ENCODE measurements at places on chromosomes 16 and 17.

DNA sequence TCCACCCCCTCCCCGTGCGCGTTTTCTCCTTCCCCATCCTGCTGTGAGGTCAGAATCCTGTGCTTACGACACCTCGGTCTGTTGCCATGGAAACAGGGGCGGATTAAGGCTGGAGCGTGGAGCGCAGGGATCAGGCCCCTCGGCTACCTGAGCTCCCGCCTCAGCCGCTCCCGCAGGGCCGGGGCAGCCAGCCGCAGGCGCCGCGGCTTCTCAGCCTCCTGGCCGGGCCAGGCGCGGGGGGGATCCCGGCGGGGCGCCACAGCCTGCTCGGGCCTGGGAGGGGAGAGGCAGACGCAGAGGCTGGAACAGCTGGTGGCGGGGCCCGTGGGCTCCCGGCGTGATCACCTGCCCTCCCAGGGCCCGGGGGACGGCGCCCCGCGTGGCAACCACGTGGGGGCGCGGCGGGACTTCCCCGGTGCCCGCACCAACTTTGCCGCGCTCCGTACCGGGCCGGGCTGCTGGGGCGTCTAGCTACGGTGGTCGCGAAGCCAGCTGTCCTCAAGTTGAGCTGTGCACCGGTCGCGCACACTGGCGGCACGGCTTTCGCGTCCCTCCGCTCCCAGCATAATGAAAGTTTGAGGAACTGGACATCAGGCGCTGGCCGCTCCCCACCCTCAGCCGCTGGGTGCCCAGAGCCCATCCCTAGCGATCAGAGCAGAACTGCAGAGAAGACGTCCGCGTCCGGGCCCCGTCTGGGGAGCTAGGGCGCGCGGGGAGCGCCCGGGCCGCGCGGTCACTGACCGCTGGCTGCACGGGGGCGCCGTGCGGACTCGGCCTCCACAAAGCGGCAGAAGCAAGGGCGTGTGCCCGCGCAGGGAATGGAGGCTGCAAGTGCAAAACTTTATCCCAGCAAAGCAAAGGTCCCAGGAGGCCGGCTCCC, 1.2 kb downstream of the RTN4RL1 start:
- DNase-seq, result peak; percentile 86

DNA sequence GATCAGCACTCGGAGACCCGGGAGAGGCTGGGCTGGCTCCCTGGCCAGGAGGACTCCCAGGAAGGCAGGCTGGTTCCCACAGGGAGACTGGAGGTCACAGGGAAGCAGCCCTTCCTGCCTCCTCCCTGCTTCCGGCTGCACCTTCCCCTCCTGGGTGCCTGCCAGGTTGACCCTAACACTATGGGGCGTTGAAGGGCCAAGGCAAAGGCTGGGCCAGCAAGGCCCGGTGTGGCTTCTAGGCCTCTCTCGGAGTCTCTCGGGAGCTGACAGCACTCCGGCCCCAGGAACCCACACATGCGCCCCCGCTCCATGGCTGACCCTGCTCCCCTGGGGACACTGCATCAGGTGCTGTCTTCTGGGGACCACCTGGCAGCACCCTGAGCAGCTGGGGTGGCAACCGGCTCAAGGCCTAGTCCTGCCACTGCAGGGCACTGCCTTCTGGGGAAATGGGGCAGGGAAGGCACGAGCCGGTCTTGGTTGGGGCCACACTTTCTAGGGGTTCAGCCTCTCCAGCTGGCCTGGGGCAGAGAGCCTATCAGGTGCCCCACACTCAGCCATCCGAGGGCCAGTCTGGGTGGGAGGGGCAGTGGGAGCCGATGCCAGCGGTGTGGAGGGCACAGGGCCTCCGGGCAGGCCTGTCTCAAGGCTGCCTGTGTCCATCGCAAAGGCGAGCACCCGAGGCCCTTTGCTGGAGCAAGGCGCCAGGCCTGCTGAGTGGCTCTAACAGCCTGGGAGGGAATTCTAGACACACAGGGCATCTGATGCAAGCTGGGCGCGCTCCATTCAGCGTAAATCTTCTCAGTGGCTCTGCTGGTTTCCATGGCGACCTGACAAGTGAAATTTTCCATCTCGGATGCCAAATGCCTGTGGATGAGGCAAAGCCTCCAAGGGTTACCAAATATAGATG, 5.6 kb upstream of the MTSS2 start:
- no peak for DNase-seq

- DNase-seq, result no peak
Measured at GRCh38 chr16:84047206-84047605, 4.6 kb upstream of the SLC38A8 start.

DNA sequence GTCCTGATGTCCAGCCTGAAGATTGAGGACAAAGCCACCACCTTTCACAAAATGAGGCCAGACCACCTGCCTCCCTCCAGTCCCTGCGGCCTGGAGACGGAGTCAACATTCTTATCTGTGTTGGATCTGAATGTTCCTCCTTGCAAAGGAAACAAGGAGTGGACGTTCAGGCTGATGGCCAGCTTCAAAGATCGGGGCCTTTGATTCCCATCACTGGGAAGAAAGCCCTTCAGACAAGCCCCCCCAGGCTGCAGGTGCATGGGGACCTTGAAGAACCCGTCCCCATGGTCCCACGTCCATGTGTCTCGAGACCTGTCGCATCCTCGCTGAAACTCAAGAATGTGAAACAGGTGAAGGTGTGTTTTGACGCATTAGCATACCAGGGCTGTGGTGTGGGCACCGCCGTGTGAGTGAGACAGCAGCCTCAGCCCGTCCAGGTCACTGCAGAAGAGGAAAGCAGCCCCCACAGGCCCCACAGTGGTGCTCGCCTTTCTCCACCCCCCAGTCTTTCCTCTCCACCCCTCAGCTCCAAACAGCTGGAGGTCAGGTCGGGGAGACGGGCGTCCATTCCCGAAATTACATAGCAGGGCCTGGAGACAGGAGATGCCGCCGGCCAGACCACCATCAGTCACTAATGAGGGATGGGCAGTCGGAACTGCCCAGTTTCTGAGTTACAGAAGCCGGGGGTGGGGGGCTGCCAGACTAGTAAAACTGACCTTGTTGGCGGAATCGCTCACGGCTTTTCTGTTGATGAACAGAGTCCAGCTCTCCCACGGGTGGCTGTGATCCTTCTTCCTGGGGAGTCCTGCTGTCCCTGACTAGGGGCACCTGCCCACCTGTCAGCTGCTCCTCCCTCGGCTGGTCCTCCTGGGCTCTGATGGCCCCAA, 877 bp upstream of the CSNK1D start:
- no peak for DNase-seq

DNA sequence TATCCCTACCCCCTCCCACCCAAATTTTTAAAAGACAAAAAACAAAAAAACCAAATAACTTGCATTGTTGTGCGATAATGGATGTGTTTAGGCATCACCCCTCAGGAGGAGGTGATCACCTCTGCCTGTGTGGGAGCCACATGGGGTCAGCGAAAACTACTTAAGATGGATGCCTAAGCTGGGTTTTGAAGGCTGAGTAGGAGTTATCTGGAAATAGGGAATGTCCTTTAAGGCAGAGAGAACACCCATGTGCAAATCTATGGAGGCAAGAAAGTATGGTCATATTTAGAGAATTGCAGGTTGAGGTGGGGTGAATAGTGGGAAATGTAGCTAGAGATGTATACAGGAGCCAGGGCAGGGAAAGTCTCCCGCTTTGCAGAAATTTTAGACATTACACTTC, 5.6 kb upstream of the TACO1 start:
- no peak for DNase-seq

- no peak for DNase-seq
Measured at GRCh38 chr16:9040800-9041412, 50.5 kb upstream of the HAPSTR1 start.

DNA sequence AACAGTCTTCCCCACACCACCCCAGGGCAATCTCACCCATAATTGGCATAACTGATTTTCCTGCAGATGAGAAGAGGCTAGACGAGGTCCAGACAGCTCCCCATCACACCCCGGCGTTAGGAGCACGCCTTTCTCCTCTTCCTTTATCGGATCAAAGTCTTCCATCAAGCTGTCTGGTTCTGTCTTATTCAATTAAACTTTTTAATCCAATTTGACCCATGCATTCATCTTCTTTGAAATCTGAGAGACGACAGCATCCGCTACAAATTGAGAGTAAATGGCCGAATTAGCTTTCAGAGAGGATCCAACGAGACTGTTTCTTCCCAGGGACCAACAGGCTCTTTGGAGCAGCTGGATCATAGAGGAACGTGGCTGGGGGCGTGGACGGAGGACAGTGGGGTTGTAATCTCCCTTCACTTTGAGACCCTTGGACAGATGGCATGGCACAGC, 44.4 kb upstream of the GPRC5B start:
- DNase-seq, result no peak

Measured in common myeloid progenitor, CD34-positive (primary cell).